ENCODE measurements at places on chromosomes 2 and 18.

- no peak for DNase-seq
Observed at GRCh38 chr2:204585930-204586329, 40.7 kb downstream of the PARD3B start.

GRCh38 chr2:130912471-130912870, 75.8 kb downstream of the ARHGEF4 start:
- no peak for DNase-seq

GRCh38 chr18:79405019-79405780, 9.5 kb downstream of the NFATC1 start:
- DNase-seq, result no peak

- DNase-seq, result no peak
Observed at GRCh38 chr2:145394181-145394580, 874.3 kb upstream of the ZEB2 start.

DNA sequence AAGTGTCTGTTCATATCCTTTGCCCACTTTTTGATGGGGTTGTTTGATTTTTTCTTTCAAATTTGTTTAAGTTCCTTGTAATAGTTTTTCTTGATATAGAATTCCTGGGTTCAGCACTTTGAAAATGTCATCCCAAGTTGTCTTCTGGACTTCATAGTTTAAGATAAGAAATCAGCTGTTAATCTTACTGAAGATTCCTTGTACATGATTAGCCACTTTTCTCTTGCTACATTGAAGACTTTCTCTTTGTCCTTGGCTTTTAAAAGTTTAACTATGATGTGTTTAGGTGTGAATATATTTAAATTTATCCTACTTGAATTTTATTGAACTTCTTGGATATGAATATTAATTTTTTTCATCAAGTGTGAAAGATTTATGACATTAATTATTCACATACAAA, 387.2 kb upstream of the CWC22 start:
- DNase-seq, result no peak

- DNase-seq, result peak; percentile 56
Observed at GRCh38 chr2:28360718-28361293, 31.9 kb upstream of the FOSL2 start.

GRCh38 chr2:24592441-24593100, 101.5 kb downstream of the NCOA1 start:
- no peak for DNase-seq

- no peak for DNase-seq
Observed at GRCh38 chr2:216194013-216194412, 84.9 kb downstream of the XRCC5 start.

GRCh38 chr2:24540011-24540477, 49.0 kb downstream of the NCOA1 start:
- no peak for DNase-seq

GRCh38 chr2:162220368-162220767, 22.9 kb downstream of the FAP start:
- DNase-seq, result no peak

DNA sequence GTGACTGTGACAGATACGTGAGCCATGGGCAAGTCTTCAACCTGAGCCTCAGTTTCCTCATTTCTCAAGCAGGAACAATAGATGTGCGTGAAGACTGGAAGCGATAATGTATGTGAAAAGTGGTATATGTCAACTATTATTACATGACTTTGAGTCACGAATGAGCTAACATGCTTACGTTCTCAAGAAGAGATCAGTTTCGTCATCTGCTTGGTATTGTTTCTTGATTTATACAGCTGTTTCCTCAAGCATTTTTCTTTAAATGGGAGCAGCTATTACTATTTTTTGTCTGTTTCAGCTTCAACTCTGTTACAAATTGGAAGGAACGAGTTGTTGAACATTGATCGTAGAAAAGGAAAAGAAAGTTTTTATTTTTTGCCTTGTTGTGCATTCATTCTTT, 48.5 kb upstream of the THOC1 start:
- DNase-seq, result peak; percentile 54

GRCh38 chr2:207616185-207616584, 9.0 kb downstream of the METTL21A start:
- peak; percentile 28 for DNase-seq

GRCh38 chr2:226652369-226652768, 147.3 kb downstream of the IRS1 start:
- DNase-seq, result peak; percentile 94

DNA sequence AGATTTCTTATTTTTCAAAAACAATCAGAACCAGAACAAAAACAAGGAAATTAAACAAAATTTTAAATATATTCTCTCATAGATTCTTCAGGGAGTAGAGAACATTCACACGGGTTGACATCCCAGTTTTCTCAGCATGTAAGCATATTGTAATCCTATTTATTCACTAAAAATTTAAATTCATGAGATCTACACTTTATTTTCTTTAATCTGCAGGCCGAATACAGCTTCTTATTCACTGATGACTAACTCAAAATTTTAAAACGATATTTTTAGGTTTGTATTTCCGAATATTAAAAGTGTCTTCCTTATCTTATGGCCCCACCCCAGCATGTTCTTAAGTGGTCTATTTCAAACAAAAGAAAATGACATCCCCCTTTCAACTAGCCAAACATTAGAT, 262.4 kb downstream of the MEIS1 start:
- DNase-seq, result peak; percentile 54

DNA sequence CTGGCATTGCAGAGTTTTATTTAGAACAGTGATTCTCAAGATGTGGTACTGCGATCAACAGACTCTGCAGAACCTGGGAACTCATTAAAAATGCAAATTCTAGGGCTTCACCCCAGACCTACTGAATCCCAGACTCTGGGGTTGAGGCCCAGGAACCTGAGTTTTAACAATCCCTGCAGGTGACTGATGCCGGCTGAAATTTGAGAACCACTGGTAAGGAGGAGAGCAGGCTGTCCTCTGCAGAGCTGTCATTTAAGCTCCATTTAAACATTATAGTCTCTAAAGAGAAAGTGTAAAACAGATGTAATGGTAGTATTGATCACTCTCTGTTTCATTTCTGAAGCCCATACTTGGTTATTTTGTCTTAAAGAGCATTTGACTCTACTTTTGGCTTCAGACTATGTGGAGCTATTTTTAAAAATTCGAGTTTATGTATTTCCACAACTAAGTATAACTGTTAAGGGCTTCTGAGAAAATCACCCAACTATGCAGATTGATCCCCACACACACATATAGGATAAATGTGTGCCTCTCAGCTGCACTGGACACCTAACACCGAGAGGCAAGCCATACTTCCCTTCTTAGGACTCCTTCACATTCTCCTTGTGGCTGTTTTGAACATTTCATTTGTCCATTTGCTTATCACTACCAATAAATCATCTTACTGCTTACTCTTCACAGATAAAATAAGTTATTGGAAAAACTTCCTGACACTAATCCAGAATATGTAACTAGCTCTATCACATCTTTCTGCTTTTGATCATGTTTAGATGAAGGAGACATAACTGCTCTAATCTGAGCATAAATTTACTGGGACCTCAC, 487.5 kb downstream of the DLGAP1 start:
- DNase-seq, result no peak

- no peak for DNase-seq
Observed at GRCh38 chr18:4450065-4450658, 4.9 kb downstream of the DLGAP1 start.

DNA sequence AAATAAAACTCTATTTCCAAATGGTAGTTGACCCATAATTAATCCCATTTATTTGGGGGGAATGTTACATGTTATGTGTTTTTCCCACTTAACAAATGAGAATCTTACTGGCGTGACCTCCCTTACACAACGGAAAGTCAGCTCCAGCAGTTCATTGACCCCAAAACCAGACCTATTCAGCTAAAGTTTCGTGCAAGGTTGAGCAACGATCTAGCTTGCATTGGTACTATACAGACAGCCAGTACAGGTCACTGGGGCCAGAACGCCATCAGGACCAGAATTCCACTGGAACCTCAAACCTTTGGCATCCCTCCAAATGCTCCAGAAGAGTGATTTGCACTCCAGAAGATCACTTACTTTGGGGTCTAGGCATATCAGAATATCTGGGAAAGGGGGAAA, 6.8 kb upstream of the CTAGE1 start:
- DNase-seq, result no peak

GRCh38 chr2:110674620-110675555, 3.0 kb downstream of the BUB1 start:
- DNase-seq, result peak; percentile 58

GRCh38 chr18:79386547-79386946, 9.2 kb upstream of the NFATC1 start:
- DNase-seq, result no peak

- no peak for DNase-seq
Observed at GRCh38 chr2:88885679-88886416, 194.4 kb downstream of the RPIA start.

DNA sequence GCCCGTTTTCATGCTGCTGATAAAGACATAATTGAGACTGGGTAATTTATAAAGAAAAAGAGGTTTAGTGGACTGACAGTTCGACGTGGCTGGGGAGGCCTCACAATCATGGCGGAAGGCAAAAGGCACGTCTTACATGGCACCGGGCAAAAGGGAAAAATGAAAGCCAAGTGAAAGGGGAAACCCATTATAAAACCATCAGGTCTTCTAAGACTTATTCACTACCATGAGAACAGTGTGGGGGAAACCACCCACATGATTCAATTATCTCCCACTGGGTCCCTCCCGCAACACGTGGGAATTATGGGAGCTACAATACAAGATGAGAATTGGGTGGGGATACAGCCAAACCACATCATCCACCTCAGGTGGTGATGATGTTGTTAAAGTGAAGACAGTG, 3.3 kb upstream of the RAB12 start:
- no peak for DNase-seq

DNA sequence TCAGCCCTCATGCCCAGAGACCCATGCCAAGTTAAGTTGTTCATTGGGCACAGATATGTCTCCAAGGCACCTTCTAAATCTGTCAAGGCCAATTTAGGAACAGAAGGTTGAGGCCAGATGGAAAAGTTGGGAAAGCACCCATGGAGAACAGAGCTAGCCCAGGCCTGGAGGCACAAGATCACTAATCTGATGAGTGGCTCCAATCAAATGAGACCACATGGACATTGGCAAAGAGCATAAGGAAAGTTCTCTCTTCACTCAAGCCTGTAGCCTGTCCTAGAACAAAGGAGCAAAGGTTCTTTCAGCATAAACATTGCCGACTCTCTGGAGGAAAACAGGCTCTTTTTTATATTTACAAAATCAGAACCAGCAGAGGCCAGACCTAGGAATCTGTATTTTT, 154.8 kb downstream of the RNF152 start:
- no peak for DNase-seq

GRCh38 chr2:66427300-66427699, 7.6 kb upstream of the MEIS1 start:
- DNase-seq, result no peak

DNA sequence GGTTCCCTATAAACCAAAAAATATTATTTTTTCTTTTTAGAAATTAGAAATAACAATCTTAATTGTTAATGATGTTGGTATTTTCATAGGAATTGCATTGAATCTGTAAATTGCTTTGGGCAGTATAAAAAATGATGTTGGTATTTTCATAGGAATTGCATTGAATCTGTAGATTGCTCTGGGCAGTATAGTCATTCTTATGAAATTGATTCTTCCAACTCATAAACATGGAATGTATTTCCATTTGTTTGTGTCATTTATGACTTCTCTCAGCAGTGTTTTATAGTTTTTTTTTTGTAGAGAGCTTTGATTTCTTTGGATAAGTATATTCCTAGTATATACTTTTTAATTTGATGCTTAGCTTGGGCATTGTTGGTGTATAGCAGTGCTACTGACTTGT, 82.0 kb upstream of the NT5C1B start:
- no peak for DNase-seq

DNA sequence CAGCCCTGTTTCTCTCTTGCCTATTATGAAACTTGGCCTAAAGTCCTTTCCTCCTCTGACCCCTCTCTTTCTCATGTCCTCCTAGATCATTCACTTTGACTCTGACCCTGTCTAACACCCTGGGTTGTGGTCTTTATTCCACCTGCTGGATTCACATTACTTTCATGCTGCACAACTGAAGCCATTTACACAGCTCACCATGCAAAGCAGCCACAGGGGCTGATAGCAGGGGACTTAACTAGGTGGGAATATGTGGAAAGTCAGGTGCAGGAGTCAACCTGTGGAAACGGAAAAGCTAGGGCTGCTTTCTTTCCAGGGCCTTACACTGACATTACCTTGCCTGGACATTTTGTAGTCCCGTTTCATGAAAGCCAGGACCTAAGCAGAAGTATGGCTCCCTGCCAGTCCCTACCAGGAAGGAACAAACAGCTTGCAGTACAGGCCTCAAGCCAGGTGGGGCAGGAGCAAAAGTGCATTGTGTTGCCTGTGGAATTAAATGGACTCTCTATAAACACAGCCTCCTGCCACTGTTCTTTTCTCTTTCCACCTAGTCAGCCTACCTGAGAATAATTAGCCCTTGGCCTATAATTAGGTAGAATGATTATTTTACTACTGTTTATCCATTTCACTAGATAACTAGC, 11.8 kb downstream of the MAPRE3 start:
- peak; percentile 48 for DNase-seq

DNA sequence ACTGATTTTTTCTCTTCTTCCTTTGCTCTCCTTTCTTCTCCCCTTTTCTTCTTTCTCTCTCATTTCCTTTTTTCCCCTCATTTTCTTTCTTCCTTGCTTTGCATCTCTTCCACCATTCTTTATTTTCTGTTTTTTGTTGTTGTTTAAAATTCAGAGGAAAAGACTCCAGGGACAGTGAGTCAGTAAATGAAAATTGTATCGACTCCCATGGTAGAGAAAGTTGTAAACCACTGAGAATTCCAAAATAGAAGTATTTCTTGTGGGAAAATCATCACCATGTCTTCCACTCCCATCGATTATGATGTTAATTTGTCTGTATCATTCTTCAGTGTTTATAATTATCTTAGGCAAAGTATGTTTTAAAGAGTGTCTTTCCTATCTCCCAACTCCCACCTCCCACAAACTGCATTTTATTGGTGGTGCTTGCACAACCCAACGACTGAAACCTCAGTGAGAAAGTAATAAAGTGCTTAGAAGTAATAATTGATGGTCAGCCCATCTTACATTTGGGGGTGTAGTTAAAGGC, 134.3 kb downstream of the IRS1 start:
- DNase-seq, result no peak

DNA sequence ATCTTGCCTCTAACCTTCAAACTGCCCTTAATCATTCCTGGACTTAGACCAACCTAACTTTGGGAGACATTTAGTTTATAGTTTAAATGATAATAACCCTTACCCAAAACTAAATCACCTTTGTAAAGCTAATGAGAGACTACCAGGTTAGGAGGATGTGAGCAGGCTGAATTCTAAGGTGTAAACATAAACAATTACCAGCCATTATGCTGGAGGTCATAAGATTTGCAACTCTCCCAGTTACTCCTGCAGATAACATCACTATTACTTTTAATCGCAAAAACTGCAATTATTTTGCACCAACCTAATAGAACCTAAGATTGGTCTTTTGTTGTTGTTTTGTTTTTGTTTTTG, 86.5 kb upstream of the MSH6 start:
- DNase-seq, result no peak

- no peak for DNase-seq
Observed at GRCh38 chr2:16320716-16321115, 344.9 kb downstream of the CYRIA start.

GRCh38 chr2:65357095-65357958, 75.1 kb downstream of the SPRED2 start:
- no peak for DNase-seq

- peak; percentile 28 for DNase-seq
Observed at GRCh38 chr2:41940060-41940744, 107.6 kb upstream of the PKDCC start.
